A549 treated with CORT108297 at 1 μM for 4 hours (cell line): ENCODE measurements at places on chromosomes 1 and 21. TPM values are rescaled to one million over a fixed set of nuclear protein-coding genes. Genes with fewer than 3 reads are reported as not detected.

RORC gene
- 0.03 to 0.06 TPM (median 0.04 TPM) in 4 of 5 replicates, not detected in the other for total RNA-seq

OR2T29 gene
- not detected in 5 replicates for total RNA-seq

HSPA6 gene
- 2.0 to 10.4 TPM (median 2.4 TPM) in 5 replicates for total RNA-seq

OR10J1 gene
- not detected in 5 replicates for total RNA-seq

NBPF11 gene
- 4.7 to 5.4 TPM (median 4.8 TPM) in 5 replicates for total RNA-seq

SPATA46 gene
- not detected in 5 replicates for total RNA-seq

NES gene
- 1.2 to 1.5 TPM (median 1.3 TPM) in 5 replicates for total RNA-seq

WNT3A gene
- 0.02 to 0.03 TPM in 2 of 5 replicates, not detected in the others for total RNA-seq

LCE1C gene
- total RNA-seq: not detected in 5 replicates

ADAMTSL4 gene
- 3.0 to 5.6 TPM (median 4.6 TPM) in 5 replicates for total RNA-seq

FAM151A gene
- 0.05 TPM in 1 of 5 replicates, not detected in the others for total RNA-seq

KPRP gene
- total RNA-seq: not detected in 5 replicates

PPM1J gene
- total RNA-seq: 0.82 to 1.5 TPM (median 1.2 TPM) in 5 replicates

SLAMF8 gene
- total RNA-seq: 0.03 TPM in 1 of 5 replicates, not detected in the others

GPR25 gene
- total RNA-seq: not detected in 5 replicates

RPS8 gene
- 1,548 to 1,728 TPM (median 1,695 TPM) in 5 replicates for total RNA-seq

AMY1A gene
- not detected in 5 replicates for total RNA-seq

SPATC1L gene
- 0.06 to 0.10 TPM (median 0.07 TPM) in 3 of 5 replicates, not detected in the others for total RNA-seq

PTCH2 gene
- total RNA-seq: 0.14 to 0.35 TPM (median 0.29 TPM) in 5 replicates

OR6K3 gene
- total RNA-seq: not detected in 5 replicates

ZNF593OS gene
- total RNA-seq: 0.09 to 0.47 TPM in 2 of 5 replicates, not detected in the others

SLC5A9 gene
- total RNA-seq: not detected in 5 replicates

DNM3 gene
- total RNA-seq: 0.44 to 1.1 TPM (median 0.75 TPM) in 5 replicates

GUCA2A gene
- not detected in 5 replicates for total RNA-seq

FAM43B gene
- total RNA-seq: 3.3 to 5.9 TPM (median 5.4 TPM) in 5 replicates

IL19 gene
- total RNA-seq: not detected in 5 replicates

LCE3E gene
- total RNA-seq: 0.16 to 0.17 TPM in 2 of 5 replicates, not detected in the others

C8A gene
- total RNA-seq: not detected in 5 replicates

CCNL2 gene
- 37.8 to 63.9 TPM (median 59.4 TPM) in 5 replicates for total RNA-seq

MATN1 gene
- total RNA-seq: 0.03 to 0.15 TPM (median 0.06 TPM) in 4 of 5 replicates, not detected in the other

SLC44A3 gene
- total RNA-seq: 1.2 to 2.1 TPM (median 1.9 TPM) in 5 replicates

F11R gene
- 30.7 to 59.9 TPM (median 54.1 TPM) in 5 replicates for total RNA-seq

EPHA10 gene
- 0.63 to 0.91 TPM (median 0.83 TPM) in 5 replicates for total RNA-seq

GREM2 gene
- total RNA-seq: 0.13 to 0.31 TPM (median 0.21 TPM) in 5 replicates

S100A7 gene
- not detected in 5 replicates for total RNA-seq

OPN3 gene
- 50.4 to 64.8 TPM (median 57.4 TPM) in 5 replicates for total RNA-seq

SPRR2B gene
- total RNA-seq: not detected in 5 replicates

CELA3B gene
- not detected in 5 replicates for total RNA-seq

KIF1B gene
- total RNA-seq: 11.0 to 14.5 TPM (median 13.5 TPM) in 5 replicates

ACTN2 gene
- total RNA-seq: 0.03 to 0.14 TPM (median 0.07 TPM) in 4 of 5 replicates, not detected in the other

FCMR gene
- 3.3 to 6.3 TPM (median 4.9 TPM) in 5 replicates for total RNA-seq

PDZK1 gene
- 0.66 to 0.99 TPM (median 0.77 TPM) in 5 replicates for total RNA-seq

AMY1C gene
- not detected in 5 replicates for total RNA-seq

TMEM82 gene
- not detected in 5 replicates for total RNA-seq

AUNIP gene
- total RNA-seq: 6.0 to 8.0 TPM (median 6.4 TPM) in 5 replicates

GPR3 gene
- total RNA-seq: 1.4 to 2.3 TPM (median 2.1 TPM) in 5 replicates

RPTN gene
- total RNA-seq: not detected in 5 replicates

TDRKH gene
- total RNA-seq: 5.5 to 6.3 TPM (median 6.1 TPM) in 5 replicates

AQP10 gene
- total RNA-seq: not detected in 5 replicates

RNU1-4 gene
- 11.7 TPM in 1 of 5 replicates, not detected in the others for total RNA-seq

MEX3A gene
- total RNA-seq: 1.3 to 2.9 TPM (median 2.8 TPM) in 5 replicates

KRTAP11-1 gene
- total RNA-seq: not detected in 5 replicates

ITLN2 gene
- 0.13 to 0.34 TPM (median 0.24 TPM) in 4 of 5 replicates, not detected in the other for total RNA-seq

WDR26 gene
- 33.3 to 43.1 TPM (median 36.2 TPM) in 5 replicates for total RNA-seq

KRTAP13-2 gene
- not detected in 5 replicates for total RNA-seq

SHE gene
- total RNA-seq: 0.05 to 0.19 TPM (median 0.06 TPM) in 5 replicates

PRDM16 gene
- total RNA-seq: 0.05 to 0.32 TPM (median 0.14 TPM) in 5 replicates
